Fibroblast of pulmonary artery (primary cell): ENCODE measurements at places on chromosomes 12 and 14.

GRCh38 chr14:60254176-60254575, 5.2 kb downstream of the PPM1A start:
- DNase-seq = no peak

DNA sequence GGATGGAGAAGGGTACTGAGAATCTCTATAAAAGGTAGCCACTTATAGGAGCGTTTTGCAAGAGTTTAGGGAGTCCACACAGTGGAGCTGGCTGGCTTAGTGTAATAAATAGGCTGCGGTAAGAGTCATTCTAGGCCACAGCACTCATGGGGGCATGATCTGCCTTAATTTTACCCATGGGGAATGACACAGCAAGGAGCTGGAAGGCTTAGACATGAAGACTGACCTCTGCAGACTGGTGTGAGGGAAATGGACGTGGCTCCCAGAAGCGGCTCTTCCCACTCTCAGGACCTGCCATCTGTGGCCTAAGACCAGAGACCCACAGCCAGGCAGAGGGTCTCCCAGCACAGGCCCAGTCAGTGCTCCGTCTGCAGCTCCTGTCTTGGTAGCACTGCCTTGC, 173.3 kb downstream of the PPM1H start:
- DNase-seq = no peak

DNA sequence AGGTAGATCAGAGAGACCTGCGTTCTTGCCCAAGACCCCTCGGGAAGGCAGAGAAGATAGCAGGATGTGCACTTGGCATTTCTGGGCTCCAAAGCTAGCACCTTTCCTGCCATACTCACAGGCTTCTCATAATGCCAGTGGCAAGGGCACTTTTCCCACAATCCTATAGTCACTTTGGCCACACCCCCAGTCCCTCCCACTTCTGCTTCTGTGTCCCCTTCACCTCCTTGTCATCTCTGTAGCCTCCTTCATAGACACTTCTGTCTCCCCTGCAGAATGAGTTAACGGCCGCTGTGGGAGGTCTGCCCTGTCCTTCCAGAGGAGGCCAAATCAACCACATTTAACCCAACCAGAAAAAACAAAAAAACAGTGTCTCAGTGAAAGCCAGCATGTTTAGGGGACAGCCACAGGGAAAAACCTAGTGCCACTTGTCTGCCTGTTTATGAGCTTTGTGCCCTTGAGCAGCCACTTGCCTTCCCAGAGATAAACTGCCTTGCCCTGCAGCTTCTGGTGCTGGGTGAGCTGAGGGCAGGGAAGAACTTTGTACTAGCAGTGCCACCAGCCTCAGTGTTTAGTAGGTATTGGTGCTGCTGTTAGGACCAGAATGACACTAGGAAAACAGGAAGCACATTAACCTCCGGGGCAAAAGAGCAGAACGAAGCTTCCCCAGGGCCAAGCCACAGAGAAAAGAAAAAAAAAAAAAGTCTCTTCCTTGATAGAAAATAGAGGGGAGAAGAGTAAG, 193.0 kb upstream of the PWP1 start:
- DNase-seq = no peak

DNA sequence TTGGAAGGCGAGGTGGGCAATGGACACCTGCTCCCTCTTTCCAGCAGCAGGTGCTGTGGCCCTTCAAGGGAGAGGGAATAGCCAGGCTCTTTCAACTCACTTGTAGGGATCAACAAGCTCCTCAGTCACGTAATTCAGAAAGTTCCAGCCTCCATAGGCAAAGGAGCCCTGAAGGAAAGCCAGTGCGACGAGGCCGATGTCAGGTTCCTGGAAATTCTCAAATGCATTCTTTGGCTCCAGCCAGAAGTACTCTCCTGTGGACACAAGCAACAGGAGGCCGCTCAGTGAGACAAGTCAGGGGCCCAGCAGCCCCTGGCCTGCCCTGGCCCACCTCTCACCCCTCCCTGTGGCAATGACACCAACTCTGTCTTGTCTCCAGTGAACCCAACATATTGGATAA, 21.3 kb upstream of the CEBPE start:
- DNase-seq = no peak

- DNase-seq = no peak
Measured at GRCh38 chr12:115450017-115450416, 766.0 kb upstream of the TBX3 start.

DNA sequence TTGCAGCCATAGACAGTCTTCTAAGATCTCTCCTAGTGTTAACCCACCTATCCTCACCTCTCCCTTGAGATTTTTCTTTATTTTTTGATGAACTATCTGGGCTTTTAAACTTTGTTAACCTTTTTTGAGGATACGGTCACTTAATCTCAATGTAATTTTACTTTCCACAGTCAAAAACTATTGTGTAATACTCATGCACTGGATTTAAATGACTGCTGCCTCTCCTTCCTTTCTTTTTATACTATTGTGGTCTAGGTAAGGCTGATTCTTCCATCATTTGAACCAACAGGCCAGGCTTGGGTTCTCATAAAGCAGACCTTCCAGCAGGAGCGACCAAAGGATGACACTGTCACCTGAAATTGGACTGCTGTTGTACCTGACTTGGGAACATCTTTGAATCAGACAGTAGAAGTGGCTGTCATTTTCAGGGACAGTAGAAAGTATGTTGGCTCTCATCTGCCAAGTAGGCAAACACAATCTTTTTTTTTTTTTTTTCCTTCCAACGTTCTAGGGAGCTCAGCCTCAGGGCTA, 689 bp upstream of the PDE3A start:
- DNase-seq = no peak

GRCh38 chr12:25675808-25676207, 122.7 kb upstream of the LMNTD1 start:
- DNase-seq = peak; percentile 29

- no peak for DNase-seq
Measured at GRCh38 chr14:25116607-25117006, 66.7 kb upstream of the STXBP6 start.

DNA sequence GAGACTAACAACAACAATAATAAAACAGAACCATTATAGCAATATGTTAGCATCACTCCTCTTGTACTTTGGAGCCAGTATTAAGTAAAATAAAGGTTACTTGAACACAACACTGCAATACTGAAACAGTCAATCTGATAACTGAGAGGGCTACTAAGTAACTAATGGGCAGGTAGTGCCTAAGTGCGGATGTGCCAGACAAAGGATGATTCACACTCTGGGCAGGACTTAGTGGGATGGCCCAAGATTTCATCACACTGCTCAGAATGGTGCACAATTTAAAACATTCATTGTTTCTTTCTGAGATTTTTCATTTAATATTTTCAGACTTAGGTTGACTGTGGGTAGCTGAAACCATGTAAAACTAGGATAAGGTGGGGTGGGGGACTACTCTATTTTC, 131.9 kb upstream of the CAND1 start:
- no peak for DNase-seq

DNA sequence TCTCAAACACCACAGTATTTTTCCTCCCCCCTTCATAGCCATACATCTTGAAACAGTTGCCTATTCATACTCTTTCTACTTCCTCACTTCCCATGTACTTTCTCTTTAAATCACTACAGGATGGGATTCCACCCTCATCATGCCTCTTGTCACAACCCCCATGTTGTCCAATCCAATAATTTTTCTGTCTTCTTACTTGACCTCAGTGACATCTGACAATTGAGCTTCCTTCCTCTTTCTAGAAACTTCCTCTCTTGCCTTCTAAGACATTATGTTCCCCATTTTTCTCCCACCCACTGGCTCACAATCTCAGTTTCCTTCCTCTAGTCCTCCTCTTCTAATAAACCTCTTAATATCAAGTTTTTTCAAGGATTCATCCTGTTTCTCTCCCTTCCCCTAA, 5.3 kb downstream of the C2CD5 start:
- no peak for DNase-seq

GRCh38 chr12:123939716-123940626, 32.7 kb downstream of the CCDC92 start:
- DNase-seq = no peak

DNA sequence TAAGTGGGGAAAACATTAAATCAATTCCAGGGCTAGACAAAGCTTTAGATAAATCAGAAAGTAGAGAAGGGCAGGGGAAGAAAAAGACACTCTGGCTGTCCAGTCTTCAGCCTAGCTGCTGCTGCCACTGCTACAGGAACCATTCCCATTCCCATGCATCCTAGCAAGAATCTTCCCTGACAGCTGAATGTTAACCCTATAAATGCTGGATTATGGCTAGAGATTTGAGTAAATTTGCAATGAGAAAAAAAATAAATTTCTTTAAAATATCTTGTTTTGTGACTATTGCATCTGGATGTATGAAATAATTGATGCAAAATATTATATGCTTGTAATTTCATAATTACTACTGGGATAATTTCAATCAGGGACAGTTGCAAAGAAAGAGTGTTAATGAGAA, 15.0 kb upstream of the CDKN3 start:
- no peak for DNase-seq
